ENCODE measurements at places on chromosomes 6 and 20.

- DNase-seq, result no peak
Measured at GRCh38 chr6:98769546-98769945, 64.8 kb upstream of the POU3F2 start.

GRCh38 chr6:39794231-39794630, 2.1 kb downstream of the DAAM2 start:
- no peak for DNase-seq

- DNase-seq, result no peak
Measured at GRCh38 chr6:32095338-32096086, 13.6 kb downstream of the TNXB start.

GRCh38 chr6:126335210-126335609, 4.7 kb upstream of the CENPW start:
- DNase-seq, result no peak

- peak; percentile 88 for DNase-seq
Measured at GRCh38 chr6:27157459-27158315, 89.8 kb upstream of the PRSS16 start.

DNA sequence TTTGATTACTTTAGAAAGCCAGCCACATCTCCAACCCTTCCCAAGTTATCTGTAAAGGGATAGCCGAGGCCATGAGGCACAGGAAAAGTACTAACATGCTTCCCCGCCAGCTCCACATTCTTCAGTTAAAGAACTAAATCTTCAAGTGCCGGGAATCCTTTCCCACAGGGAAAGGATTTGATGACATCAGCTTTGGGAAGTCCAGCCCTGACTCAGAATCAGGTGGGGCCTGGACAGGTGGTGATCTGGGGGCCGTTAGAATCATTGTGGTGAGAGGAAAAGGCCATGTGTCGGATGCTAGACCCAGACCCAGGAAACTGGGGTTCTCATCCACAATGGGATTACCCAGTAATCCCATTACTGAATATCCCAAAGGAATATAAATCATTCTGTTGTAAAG, 580.0 kb downstream of the QKI start:
- DNase-seq, result no peak

- DNase-seq, result no peak
Measured at GRCh38 chr6:142384519-142385254, 82.9 kb downstream of the ADGRG6 start.

DNA sequence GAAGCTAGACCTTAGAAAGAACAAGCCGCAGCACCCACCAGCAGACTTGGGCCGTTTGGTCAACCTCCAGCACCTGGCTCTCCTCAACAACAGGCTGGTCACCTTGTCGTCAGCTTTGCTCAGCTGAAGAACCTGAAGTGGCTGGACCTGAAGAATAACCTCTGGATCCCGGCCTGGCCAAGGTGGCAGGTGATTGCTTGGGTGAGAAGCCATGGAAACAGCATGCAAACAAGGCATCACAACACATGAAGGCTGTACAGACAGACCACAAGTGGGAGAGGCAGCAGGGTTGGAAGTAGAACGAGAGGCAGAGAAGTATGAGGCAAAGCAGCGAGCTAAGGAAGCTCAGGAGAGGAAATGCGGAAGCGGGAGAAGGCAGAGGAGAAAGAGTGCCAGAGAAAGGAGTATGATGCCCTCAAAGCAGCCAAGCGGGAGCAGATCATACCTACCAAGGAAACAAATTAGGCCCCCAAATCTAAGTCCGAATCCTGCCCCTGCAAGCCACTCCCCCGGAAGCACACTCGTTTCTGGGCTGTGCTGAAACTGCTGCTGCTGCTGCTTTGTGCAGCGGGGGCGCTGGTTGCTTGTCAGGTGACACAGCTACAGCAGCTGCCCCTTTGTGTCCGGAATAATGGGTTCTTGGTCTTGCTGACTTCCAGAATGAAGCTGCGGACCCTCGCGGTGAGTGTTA, 121.6 kb upstream of the LGSN start:
- DNase-seq, result no peak

DNA sequence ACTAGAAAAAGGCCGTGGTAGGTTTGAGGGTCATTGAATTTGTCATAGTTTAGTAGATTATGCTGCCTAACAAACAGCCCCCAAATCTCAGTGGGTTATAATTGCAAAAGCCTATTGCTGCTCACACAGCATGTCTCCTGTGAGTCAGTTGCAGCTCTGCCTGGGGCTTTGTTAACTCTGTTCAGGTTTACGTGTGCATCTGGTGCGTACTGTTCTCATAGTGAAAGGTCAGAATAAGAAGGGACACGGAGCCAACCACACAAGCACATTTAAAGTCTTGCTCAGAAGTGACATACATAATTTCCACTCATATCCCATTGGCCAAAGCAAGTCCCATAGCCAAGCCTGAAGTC, 48.1 kb upstream of the BMP2 start:
- no peak for DNase-seq

- no peak for DNase-seq
Measured at GRCh38 chr20:4508773-4509172, 212.9 kb upstream of the PRND start.

- DNase-seq, result no peak
Measured at GRCh38 chr6:101394936-101395335, 1.4 kb downstream of the GRIK2 start.

GRCh38 chr6:139027620-139028182, 844 bp upstream of the ABRACL start:
- DNase-seq, result peak; percentile 23

- DNase-seq, result no peak
Measured at GRCh38 chr20:2741881-2742280, 49.3 kb downstream of the EBF4 start.

GRCh38 chr6:155248008-155249001, 15.5 kb upstream of the CLDN20 start:
- DNase-seq, result no peak

DNA sequence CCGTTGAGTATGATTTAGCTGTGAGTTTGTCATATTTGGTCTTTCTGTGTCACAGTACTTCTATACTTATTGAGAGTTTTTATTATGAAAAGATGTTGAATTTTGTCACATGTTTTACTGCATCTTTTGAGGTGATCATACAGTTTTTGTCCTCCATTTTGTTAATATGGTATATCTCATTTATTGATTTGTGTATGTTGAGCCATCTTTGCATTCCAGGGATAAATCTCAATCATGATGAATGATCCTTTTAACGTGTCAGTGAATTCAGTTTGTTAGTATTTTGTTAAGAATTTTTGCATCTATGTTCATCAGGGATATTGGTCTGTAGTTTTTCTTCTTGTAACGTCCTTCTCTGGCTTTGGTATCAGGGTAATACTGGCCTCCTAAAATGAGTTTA, 3.5 kb downstream of the SIRT5 start:
- no peak for DNase-seq

DNA sequence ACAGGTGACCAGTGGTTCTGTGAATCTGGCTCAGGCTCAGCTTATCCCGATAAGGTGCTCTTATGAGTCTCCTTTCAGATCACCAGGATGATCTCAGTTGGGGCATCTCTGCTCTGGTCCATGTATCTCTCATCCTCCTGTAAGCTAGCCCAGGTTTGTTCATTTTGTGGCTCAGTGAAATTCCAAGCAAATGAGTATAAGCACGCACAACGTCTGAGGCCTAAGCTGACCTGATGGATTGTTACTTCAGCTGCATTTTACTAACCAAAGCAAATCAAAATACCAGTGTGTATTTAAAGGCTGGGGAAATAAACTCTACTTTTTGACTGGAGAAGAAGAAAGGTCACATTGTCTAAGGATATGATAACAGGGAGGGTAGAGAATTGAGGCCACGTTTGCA, 551.0 kb upstream of the BTBD3 start:
- DNase-seq, result no peak

DNA sequence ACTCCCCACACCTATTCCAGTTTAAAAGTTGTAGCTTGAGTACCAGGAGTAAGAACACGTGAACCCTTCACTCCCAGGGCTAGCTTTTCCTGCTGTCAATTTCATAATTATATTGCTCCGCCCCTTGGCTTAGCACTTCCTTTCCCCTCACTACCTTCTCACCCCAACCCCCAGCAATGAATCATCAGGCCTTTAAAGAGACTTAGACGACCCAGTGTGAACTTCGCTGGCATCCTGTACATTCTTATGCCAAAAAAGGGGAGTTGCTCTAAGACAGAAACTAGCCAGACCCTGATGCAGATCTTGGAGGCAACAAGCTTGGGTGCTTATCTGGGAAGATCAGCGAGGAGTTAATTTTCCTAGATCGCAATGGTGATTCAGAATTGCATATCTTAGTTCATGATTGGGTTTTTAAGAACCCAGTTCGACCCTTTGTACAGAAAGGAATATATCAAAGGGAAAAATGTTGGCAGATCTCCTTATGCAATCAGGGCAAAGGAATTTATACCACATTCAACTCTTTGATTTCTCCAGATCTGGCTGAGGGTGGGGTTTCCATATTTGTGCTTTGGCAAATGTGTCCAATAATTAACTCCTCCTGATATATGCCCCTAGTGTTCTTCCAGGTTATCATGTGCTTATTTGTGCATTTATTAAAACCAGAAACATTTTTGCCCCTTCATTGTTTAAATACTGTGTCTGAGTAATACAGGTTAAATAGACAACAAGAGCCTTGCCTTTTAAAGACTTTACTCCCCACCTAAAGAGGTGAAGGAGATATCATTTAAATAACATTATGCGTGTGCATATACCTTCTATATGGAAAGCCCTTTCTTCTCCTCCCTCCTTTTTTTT, 8.1 kb upstream of the ATXN1 start:
- peak; percentile 30 for DNase-seq

GRCh38 chr6:125213939-125214338, 60.4 kb downstream of the TPD52L1 start:
- DNase-seq, result no peak

DNA sequence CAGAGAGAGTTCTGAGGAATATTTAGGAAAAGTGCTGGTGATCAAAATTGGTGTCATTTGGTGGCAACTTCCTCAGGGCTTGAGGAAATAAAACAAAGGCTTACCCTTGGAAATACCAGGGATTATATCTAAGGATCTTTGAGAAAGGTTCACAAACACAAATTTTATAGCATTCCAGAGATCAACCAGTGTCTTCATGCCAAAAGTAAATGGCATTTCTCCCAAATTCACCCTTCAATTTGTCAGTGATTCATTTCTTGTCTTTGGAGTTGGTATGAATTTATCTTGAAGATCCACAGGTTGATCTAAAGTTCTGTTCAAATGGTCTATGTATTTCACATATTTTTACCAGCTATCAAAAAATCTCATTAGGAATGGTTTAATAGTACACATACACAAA, 181.5 kb downstream of the FUT9 start:
- DNase-seq, result no peak

DNA sequence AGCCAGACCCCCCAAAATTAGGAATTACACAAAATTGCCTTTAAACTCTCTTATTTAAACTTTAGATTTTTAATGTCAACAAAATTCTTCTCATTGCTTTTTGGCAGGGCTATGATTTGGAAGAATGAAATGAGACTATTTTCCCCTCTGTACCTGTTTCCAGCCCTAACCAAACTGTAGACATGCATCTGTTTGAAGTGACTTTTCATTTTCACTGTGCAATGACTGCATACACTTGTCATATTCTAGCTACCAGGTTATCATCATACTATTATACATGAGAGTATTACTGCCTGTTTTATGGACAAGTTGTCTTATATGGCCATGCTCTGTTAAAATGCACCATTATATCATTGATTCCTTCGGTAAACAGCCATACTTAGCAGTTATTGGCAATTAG, 295.2 kb downstream of the TBC1D7 start:
- DNase-seq, result no peak

- no peak for DNase-seq
Measured at GRCh38 chr6:38612143-38612965, 27.4 kb downstream of the BTBD9 start.

DNA sequence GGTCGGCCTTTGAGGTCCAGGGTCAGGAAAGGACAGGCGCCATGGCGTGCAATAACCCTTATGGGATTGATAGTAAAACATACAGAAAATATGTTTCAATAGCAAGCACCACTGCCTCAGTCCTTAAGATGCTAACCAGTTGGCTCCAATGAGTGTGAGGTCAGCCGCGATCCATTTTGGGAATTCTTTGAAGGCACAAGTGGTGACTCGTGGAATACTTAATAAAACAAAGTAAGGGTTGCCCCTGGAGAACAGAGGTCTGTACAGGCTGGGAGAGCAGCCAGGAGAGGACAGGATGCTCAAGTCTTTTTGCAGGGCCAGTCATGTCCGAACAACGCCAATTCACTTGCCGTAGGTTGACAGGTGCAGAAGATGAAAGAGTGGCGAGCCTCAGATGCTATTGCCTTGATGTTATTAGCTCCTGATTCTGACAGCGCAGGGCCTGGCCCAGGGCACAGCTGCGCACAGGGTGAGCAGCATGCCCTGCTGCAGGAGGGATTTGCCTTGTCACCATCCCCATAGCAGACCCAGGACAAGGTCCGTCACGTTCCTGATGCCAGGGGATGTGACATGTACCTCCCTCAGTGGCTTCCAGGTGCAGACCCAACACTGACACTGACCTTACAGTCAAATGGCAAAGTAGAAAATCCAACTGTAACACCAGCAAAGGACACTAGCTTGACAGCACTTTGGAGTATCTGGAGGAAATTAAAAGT, 21.8 kb downstream of the SYNDIG1 start:
- DNase-seq, result no peak

DNA sequence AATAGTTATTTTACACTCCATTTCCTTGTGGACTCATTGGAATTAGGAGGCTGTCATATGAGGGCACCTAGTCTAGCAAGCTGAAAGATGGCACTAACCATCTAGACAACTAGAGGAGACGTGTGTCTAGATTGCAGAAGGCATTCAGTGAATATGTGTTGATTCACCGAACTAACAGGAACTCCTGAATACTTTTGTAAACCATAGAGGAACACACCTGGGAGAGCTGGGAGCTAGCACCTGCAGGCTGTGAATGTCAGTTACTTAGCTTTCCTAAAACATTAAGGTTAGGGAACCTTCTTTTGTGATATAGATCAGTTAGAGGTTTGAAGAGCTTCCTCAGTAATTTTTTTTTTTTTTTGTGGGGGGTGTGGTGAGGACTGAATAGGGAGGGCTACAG, 7.7 kb downstream of the OPN5 start:
- DNase-seq, result no peak

- DNase-seq, result no peak
Measured at GRCh38 chr6:15073344-15073789, 172.5 kb upstream of the JARID2 start.

DNA sequence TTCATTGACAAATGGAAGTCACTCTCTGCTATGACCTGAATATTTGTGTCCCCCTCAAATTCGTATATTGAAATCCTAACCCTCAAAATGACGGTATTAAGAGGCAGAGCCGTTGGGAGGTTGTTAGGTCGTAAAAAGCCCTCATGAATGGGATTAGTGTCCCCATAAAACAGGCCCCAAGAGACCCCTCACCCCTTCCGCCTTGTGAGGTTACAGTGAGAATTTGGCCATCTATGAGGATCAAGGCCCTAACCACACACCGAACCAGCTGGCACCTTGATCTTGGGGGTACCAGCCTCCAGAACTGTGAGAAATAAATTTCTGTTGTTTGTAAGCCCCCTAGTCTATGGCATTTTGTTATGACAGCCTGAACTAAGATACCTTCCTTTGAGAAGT, 52.5 kb upstream of the SLC22A16 start:
- DNase-seq, result no peak

DNA sequence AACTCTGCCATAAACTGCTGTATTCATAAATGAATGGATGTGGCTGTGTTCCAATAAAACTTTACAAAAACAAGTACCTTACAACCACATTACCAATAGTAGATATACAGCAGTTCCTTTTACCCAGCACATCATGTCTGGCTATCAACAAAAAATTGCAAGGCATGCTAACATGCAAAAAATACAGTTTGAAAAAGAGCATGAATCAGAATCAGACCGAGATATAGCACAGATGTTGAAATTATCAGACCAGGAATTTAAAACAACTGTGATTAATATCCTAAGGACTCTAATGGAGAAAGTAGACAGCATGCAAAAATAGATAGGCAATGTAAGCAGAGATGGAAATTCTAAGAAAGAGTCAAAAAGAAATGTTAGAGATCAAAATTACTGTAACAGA, 8.4 kb upstream of the NUS1 start:
- no peak for DNase-seq

Measured in activated T-cell treated with anti-CD3 and anti-CD28 coated beads, Interleukin-2, amount 50 U/mL, for 1 hour (primary cell).